ENCODE measurements at places on chromosomes 3 and 15. TPM values are rescaled to one million over a fixed set of nuclear protein-coding genes. Genes with fewer than 3 reads are reported as not detected.

LEKR1 gene
- total RNA-seq: not detected

EPHB3 gene
- 10.6 TPM for total RNA-seq

PSTPIP1 gene
- total RNA-seq: 7.1 TPM

- ATAC-seq: peak; percentile 44
These were observed 52.0 kb upstream of the ULK4 start for GRCh38 chr3:42013691-42014457.

DNA sequence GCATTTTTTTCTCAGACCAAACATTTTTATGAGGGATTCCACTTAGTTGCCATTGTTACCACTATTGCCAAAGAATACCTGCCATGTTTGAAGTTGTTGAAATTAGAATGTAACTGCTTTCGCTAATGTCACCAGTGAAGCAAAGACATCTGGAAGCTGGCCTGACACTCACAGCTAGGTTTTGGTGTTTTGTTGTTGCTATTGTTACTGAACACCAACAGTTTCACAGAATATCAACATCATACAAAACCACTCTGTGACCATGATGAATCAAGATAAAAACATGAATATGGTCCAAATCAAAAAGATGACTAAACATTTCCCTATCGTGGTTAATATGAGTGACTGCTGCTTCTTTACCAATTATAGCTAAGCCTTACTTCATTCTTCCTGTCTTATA lies 6.9 kb upstream of the CFAP20DC start:
- ATAC-seq: no peak

GRCh38 chr3:29202378-29202777 lies 78.5 kb upstream of the RBMS3 start:
- no peak for ATAC-seq

GRCh38 chr3:159170436-159171003 lies 368.7 kb downstream of the MFSD1 start:
- ATAC-seq: no peak

DNA sequence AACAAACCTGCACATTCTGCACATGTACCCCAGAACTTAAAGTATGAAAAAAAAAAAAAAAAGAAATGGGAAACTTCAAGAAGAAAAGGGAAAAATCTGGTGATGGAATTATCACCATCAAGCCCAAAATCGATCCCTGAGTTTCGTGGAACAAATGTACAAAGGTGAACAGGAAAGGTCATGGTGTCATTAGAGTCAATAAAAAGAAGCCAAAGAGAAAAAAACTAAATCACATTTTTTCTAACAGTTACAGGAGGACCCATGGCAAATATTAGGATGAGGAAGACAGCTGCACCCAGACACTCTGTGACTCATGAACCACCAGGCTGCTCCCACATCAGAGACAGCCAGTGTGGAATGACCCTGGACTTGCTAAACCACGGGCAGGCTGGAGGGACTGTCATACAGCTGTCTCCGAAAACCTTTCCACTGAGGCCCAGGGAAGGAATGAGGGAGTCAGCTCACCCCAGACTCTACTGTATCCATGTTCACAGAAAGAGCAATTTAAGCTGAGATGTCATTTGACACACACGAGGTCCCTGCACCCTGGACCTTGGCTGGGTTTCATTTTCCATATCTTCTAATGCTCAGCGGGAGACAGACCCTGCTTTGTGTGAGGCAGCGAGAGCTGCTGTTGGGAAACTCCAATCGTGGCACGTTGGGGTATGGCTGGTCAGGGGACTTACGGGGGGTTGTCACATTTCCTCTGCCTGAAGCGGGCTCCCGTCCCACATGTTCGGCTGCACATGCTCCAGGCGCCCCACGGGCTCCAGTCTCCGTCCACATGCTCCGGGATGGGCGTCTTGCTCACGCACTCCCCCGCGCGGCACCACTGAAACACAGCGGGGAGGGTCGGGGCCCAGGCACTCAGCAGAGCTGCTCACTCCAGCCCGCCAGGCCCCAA lies 210.2 kb downstream of the ADAMTS17 start:
- ATAC-seq: peak; percentile 65

MYO5C gene
- total RNA-seq: 12.3 TPM

IL17RE gene
- total RNA-seq: 0.78 TPM

- no peak for ATAC-seq
These were observed 3.5 kb upstream of the UCN2 start for GRCh38 chr3:48567090-48567489.

DNA sequence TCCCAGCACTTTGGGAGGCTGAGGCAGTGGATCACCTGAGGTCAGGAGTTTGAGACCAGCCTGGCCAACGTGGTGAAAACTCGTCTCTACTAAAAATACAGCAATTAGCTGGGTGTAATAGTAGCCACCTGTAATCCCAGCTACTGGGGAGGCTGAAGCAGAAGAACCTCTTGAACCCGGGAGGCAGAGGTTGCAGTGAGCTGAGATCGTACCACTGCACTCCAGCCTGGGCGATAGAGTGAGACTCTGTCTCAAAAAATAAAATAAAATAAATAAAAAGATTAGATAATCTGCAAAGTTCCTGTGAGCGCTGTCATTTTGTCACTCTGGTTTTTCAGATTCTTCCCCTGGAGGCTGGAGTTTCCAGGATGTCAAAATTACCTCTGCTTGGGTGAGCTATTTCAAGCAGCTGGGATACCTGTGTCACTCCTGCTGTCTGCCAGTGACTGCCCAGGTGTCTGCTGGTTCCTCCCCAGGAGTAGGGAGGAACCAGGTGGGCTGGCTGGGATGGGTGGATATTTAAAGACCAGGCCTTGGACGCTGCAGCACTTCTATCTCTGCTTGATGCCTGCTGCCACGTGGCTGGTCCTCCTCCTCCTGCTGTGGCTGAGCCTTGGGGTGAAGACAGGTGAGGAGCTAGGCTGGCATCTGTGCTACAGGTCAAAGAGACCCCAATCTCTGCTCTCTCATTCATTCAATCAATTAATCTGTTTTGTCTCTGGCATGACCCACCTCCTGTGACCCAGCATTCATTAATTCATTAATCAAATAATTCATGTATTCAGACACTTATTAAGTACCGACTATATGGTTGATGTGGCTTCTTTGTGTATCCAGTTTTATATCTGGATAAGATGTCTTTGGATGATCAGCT lies 19.5 kb upstream of the MUC20 start:
- ATAC-seq: no peak

- peak; percentile 60 for ATAC-seq
These were observed 546 bp downstream of the TRIM59 start for GRCh38 chr3:160448845-160449635.

GRCh38 chr3:149894205-149894604 lies 76.5 kb downstream of the PFN2 start:
- no peak for ATAC-seq

TEX55 gene
- total RNA-seq: not detected

DNA sequence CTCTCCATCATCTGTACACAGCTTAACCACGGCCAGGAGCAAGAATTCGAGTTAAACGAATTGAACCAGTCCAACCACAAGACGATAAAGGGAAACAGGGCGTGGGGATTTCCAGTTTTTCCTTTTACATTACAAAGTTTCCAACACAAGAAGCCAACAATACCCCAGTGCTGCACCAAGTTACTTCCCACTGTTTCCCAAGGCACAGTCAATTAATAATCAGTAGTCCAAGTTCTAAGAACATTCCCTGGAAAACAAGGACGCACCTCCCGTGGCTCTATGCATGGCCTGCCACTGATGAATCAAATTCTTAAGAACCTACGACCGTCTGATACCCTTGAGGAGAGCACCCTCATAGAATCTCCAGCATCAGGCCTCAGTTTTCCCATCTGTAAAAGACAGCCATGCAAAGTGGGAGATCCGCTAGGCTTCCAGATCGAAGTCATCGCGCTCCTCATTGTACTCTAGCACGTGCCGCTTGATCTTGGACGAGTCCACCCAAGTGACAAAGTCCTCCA lies 774 bp downstream of the IMP3 start:
- ATAC-seq: no peak

GRCh38 chr3:52193065-52193464 lies 4.9 kb upstream of the ALAS1 start:
- ATAC-seq: no peak

PP2D1 gene
- not detected for total RNA-seq

- ATAC-seq: peak; percentile 37
These were observed 1.1 kb downstream of the CMTM7 start for GRCh38 chr3:32392536-32393302.

DNA sequence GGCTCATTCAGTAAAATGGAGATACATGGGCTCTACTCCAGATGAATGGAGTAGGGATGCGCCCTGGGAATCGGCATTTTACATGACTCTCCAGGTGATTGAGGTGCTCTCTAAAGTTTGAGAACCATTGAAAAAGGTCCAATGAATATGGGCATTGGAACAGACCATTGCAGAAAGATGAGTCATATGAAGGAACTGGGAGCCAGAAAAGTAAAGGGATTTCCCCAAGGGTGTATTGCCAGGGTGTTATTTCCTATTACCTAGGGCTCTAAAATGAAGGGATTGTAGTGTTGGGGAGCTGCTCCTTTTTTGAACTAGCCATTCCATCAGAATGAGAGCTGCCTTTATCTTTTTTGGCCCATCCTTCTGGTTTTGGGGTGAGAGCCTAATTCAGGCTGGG lies 21.7 kb downstream of the CLDN11 start:
- no peak for ATAC-seq

DNA sequence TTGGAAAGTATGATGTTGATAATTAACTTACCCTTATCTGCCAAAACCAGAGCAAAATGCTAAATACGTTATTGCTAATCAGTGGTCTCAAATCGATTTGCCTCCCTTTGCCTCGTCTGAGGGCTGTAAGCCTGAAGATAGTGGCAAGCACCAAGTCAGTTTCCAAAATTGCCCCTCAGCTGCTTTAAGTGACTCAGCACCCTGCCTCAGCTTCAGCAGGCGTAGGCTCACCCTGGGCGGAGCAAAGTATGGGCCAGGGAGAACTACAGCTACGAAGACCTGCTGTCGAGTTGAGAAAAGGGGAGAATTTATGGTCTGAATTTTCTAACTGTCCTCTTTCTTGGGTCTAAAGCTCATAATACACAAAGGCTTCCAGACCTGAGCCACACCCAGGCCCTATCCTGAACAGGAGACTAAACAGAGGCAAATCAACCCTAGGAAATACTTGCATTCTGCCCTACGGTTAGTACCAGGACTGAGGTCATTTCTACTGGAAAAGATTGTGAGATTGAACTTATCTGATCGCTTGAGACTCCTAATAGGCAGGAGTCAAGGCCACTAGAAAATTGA lies 59.7 kb downstream of the DCUN1D1 start:
- no peak for ATAC-seq

- ATAC-seq: no peak
These were observed 136.7 kb downstream of the GBE1 start for GRCh38 chr3:81624756-81625155.

- ATAC-seq: no peak
These were observed 211.8 kb downstream of the NAALADL2 start for GRCh38 chr3:175070946-175071345.

- ATAC-seq: no peak
These were observed 272.9 kb upstream of the KCNMB2 start for GRCh38 chr3:178263236-178263916.

RETNLB gene
- total RNA-seq: not detected

MASP1 gene
- total RNA-seq: not detected

AHSG gene
- not detected for total RNA-seq

DNA sequence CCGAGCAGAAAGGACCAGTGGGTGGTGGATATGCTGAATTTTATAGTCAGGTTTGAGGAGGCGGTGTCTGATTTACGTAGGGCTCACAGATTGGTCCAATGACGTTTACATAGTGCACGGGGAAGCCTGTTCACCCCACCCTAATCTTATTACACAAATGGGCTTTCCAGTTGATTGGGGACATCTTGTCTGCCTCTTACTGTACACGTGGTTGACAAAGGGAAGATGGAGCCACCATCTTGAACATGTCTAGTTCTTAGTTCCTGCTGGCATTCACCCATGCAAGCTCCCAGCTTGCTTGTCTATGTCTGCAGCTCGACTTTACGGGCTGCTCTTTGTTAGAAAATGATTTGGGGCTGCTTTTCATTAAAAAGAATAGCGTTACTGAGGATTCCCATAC lies 332.0 kb upstream of the SLCO3A1 start:
- no peak for ATAC-seq

- ATAC-seq: no peak
These were observed 9.2 kb downstream of the PLSCR4 start for GRCh38 chr3:146241523-146242240.

GRCh38 chr3:107981471-107982111 lies 109.2 kb downstream of the CD47 start:
- ATAC-seq: peak; percentile 37

NUP210 gene
- total RNA-seq: 5.6 TPM

FAM107A gene
- total RNA-seq: 75.3 TPM

ARGFX gene
- not detected for total RNA-seq

Measured in gastroesophageal sphincter (tissue), 4 donors.